ENCODE measurements at places on chromosomes 2 and 18. TPM values are rescaled to one million over a fixed set of nuclear protein-coding genes. Genes with fewer than 3 reads are reported as not detected.

The POTEI gene
- 0.01 TPM for total RNA-seq

The ZNF892 gene
- total RNA-seq: not detected

The ANKRD23 gene
- total RNA-seq: 1.0 TPM

The SP5 gene
- not detected for total RNA-seq

The TXNDC9 gene
- total RNA-seq: 39.1 TPM

The GPR45 gene
- total RNA-seq: not detected

The ITGAV gene
- total RNA-seq: 52.8 TPM

The TCF4 gene
- 2.5 TPM for total RNA-seq

The COL6A3 gene
- 0.10 TPM for total RNA-seq

The POMC gene
- total RNA-seq: not detected

The SERPINB2 gene
- total RNA-seq: not detected

The PLEKHH2 gene
- total RNA-seq: 0.75 TPM

The IL18R1 gene
- 0.87 TPM for total RNA-seq

The COL4A4 gene
- 1.2 TPM for total RNA-seq

The ABCG8 gene
- total RNA-seq: not detected

The PROKR1 gene
- not detected for total RNA-seq

The GKN2 gene
- total RNA-seq: 3.5 TPM

The MFSD2B gene
- 0.24 TPM for total RNA-seq
